T1000 (cell line): ENCODE measurements at places on chromosomes 11 and 22.

- no peak for DNase-seq
Measured at GRCh38 chr11:77080643-77081210, 14.0 kb downstream of the CAPN5 start.

DNA sequence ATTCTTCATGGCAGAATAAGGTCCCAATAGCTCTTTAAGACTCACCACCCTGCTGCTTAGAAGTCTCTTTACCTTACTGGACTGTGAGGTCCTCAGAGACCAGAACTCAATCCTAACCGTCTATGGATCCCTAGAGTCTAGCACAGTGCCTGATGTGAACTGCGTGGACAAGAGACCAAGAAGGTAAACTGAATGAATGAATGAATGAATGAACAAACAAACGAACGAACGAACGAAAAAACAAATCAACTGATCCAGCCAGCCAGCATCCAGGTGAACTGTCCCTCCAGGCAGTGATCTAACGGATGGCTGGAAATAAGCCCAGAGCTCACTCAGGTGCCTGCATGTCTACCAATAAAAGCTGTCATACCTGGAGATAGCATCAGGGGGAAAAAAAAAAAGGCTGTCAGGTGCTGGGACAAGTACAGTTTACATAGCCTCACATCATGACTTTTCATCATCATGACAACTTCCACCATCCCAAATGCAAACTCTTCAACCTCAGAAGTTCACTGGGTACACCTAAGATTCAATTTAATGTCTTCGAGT lies 59.8 kb downstream of the PACSIN2 start:
- no peak for DNase-seq

DNA sequence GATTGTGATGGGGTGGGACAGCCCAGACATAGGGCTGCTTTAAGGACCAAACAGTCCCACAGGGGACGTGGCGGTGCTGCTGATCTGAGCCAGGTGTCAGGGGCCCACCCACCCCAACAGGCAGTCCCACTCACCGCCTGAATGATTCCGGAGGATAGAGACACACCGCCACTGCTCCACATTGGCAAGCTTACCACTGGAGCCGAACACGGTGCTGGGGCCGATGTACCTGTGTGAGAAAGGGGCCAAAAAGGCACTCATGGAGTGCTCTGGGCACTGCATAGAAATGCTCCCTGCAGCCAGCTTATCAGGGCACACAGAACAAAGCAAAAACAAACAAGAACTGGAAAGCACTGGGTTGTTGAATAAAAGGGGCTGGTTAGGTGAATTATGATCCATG lies 25.9 kb downstream of the HIRA start:
- DNase-seq, result no peak

DNA sequence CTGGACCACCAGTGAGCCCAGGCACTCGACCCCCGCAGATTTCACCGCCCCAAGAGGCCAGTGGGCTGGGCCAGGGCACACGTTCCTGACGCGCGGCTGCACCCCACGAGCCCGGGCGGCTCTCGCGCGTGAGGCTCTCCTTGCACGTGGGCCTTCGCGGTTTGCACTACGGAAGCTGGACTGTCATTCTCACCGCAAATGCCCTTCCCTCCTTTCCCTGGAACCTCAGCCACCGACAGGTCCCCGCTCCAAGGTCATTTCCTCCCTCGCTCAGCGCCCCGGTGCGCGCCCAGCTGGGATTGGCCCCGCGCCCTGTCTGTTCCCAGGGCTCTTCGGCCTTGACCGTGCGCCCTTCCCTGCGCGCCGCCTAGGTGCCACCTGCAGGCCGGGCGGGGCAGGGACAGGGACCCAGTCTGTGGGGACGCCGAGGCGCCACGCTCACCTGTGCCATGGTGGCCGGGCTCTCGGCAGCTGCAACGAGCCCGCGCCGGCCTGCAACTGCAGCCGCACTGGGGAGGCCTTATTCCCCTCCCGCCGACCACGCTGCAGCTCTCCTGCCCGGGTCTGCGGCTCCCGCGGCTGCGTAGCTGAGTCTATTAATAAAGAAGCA lies 2.1 kb upstream of the CPT1A start:
- no peak for DNase-seq

DNA sequence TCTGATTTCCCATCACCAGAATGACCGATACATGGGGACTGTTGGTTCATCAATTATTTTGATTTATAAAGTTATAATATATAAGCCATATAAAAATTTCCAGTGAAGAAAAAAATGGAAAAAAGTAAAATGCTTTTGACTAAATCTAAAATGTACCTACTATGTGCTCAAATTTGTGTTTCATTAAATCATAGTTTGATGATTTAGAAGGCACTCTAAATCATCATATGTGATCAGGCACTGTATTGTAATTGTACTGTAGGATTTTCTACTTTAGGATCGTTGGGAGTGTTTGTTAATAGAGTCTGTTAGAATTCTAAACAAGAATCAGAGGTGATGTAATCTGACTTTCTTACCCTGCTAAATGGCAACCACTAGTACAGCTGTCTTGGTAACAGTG lies 2.4 kb downstream of the LIN7C start:
- no peak for DNase-seq

GRCh38 chr22:30424534-30425326 lies 838 bp upstream of the MTFP1 start:
- DNase-seq, result no peak
